ENCODE measurements at places on chromosomes 12 and 14.

GRCh38 chr12:122356192-122356635 lies 66.3 kb downstream of the CLIP1 start:
- H3K36me3 ChIP-seq, result peaks cover 53% of the 10 kb centered on the region
- H3K27me3 ChIP-seq, result no peaks in the 10 kb centered on the region
- H3K27ac ChIP-seq, result no peak overlapping the region
- peak; percentile 32 for DNase-seq

DNA sequence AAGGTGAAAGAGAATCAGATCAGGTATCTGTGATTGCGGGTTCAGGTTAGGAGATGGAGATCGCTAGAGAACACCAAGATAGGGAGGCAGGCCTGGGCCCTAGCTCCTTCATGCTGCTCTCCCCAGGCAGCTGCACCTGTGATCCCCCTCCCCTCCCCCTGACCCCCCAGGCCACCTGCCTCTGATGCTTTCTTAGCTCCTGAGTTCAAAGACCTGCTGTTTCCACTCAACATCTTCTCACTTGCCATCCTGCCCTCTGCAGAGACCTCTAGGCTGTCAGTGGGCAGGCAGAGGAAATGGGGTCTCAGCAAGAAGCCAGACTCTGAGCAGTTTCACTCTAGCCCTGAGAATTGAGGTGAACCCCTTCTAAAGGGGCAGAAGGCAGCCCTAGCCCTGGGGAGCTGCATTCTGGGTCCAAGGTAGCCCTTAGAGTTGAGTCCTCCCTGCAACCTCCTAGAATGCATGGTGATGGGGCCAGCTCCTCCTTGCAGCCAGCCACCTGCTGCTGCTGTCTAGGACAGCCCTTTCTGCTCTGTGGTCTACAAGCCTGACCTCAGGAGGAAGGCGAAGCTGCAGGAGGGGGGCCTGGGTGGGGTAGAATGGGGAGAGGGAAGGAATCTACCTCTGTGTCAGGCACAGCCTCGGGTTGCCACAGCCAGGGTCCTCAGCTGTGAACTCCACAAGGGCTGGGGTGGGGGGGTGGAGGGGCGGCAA lies 6.4 kb upstream of the SLC48A1 start:
- no peak overlapping the region for H3K4me3 ChIP-seq
- no peaks in the 10 kb centered on the region for H3K36me3 ChIP-seq
- peaks cover 8% of the 10 kb centered on the region for H3K4me1 ChIP-seq
- H3K27me3 ChIP-seq, result no peaks in the 10 kb centered on the region
- no peak overlapping the region for H3K27ac ChIP-seq
- no peak for DNase-seq

DNA sequence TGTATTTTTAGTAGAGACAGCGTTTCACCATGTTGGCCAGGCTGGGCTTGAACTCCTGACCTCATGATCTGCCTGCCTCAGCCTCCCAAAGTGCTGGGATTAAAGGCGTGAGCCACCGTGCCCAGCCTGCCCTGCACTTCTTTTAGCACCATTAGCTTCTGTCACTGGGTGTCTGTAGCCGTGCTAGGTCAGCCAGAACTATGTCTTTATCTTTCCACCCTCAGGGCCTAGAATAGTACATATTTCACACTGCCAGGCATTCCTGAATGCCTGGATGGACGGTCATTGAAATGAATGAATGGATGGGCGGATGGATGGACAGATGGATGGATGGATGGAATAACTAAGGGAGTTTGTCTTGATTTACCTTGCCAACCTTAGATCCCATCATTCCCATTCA lies 33.7 kb downstream of the FBXL14 start:
- no peaks in the 10 kb centered on the region for H3K27me3 ChIP-seq
- H3K4me1 ChIP-seq, result no peaks in the 10 kb centered on the region
- H3K4me3 ChIP-seq, result no peak overlapping the region
- no peaks in the 10 kb centered on the region for H3K36me3 ChIP-seq

DNA sequence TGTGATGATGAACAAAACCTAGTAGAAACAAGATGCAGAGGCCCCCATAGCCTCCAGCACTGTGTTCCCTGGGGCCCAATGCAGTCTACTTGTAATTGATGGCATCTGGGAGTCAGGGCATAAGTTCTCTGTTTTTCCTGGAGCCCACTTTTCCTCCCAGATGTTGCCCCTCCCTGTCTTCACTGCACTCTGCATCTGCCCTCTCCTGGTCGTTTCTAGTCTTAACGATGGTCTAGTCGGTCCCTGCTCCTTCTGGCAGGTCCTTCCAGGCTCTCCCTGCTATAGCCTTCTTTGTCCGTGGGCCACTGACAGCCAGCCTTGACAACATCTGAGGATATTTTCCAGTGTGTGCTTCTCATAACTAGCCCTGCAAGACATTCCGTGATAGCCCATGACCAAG lies 208.3 kb downstream of the GXYLT1 start:
- no peak for DNase-seq
- H3K4me1 ChIP-seq, result peaks cover 9% of the 10 kb centered on the region
- H3K4me3 ChIP-seq, result no peak overlapping the region
- peaks cover 22% of the 10 kb centered on the region for H3K27me3 ChIP-seq

DNA sequence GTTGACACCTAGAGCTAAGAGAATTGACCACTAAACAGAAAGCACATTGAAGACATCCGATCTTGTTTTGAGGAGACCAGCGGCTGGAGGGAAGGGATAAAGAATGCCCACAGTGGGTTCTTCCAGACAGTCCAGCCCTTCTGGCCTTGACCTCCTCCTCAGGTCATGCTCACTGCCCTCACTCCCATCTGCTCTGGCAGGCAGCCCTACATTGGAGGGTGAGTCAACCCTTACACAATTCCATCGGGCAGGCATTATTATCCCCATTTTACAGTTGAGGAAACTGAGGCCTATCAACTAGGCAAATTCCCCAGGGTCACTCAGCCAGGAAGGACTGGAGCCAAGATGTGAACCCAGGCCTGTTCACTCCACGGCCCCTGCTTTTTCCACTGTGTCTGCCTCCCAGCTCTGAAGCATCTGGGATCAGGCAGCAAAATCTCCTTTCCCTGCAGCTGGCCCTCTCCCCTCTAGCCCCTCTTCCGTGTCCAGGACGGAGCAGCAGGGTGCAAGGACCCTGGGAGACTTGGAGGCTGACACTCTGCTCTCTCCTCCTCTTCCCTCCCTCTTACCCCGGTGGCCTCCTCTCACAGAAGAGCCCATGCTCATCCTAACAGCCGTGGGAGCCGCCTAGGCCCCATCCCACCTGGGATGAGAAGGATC lies 5.3 kb downstream of the SCNN1A start:
- no peak overlapping the region for H3K4me3 ChIP-seq
- H3K36me3 ChIP-seq, result no peaks in the 10 kb centered on the region
- no peak overlapping the region for H3K27ac ChIP-seq
- no peaks in the 10 kb centered on the region for H3K27me3 ChIP-seq
- no peak for DNase-seq

GRCh38 chr14:50740856-50741255 lies 72.8 kb upstream of the SAV1 start:
- H3K27me3 ChIP-seq, result no peaks in the 10 kb centered on the region
- H3K27ac ChIP-seq, result no peak overlapping the region
- H3K4me1 ChIP-seq, result no peaks in the 10 kb centered on the region
- DNase-seq, result no peak
- H3K36me3 ChIP-seq, result peaks cover 84% of the 10 kb centered on the region

- no peak overlapping the region for H3K27ac ChIP-seq
- DNase-seq, result no peak
- H3K27me3 ChIP-seq, result no peaks in the 10 kb centered on the region
- H3K4me3 ChIP-seq, result no peak overlapping the region
Measured at GRCh38 chr12:88310069-88310468, 168.0 kb downstream of the TMTC3 start.

GRCh38 chr14:22536853-22537338 lies 52.1 kb downstream of the DAD1 start:
- DNase-seq, result peak; percentile 66
- no peaks in the 10 kb centered on the region for H3K27me3 ChIP-seq
- H3K27ac ChIP-seq, result peak overlapping the region; percentile 61
- H3K4me3 ChIP-seq, result peak overlapping the region; percentile 61

- H3K27ac ChIP-seq, result no peak overlapping the region
- H3K4me1 ChIP-seq, result peaks cover 3% of the 10 kb centered on the region
- no peak for DNase-seq
- no peaks in the 10 kb centered on the region for H3K36me3 ChIP-seq
- H3K27me3 ChIP-seq, result no peaks in the 10 kb centered on the region
- no peak overlapping the region for H3K4me3 ChIP-seq
Measured at GRCh38 chr14:97692084-97692483, 894.9 kb downstream of the VRK1 start.

- no peak within 1 kb of the TSS for H3K27ac ChIP-seq
- H3K36me3 ChIP-seq, result no peaks in the 10 kb centered on the region
- DNase-seq, result no peak
- peaks cover 11% of the 10 kb centered on the region for H3K27me3 ChIP-seq
Measured at GRCh38 chr14:63204407-63205043, at the start of gene RHOJ. Gene RHOJ (plus strand): TSS chr14:63204443. CDS start chr14:63204870, 427 bp downstream.

GRCh38 chr14:64654901-64655300 lies 49.3 kb upstream of the PLEKHG3 start:
- no peak overlapping the region for H3K4me3 ChIP-seq
- H3K36me3 ChIP-seq, result no peaks in the 10 kb centered on the region
- H3K4me1 ChIP-seq, result peaks cover 6% of the 10 kb centered on the region

DNA sequence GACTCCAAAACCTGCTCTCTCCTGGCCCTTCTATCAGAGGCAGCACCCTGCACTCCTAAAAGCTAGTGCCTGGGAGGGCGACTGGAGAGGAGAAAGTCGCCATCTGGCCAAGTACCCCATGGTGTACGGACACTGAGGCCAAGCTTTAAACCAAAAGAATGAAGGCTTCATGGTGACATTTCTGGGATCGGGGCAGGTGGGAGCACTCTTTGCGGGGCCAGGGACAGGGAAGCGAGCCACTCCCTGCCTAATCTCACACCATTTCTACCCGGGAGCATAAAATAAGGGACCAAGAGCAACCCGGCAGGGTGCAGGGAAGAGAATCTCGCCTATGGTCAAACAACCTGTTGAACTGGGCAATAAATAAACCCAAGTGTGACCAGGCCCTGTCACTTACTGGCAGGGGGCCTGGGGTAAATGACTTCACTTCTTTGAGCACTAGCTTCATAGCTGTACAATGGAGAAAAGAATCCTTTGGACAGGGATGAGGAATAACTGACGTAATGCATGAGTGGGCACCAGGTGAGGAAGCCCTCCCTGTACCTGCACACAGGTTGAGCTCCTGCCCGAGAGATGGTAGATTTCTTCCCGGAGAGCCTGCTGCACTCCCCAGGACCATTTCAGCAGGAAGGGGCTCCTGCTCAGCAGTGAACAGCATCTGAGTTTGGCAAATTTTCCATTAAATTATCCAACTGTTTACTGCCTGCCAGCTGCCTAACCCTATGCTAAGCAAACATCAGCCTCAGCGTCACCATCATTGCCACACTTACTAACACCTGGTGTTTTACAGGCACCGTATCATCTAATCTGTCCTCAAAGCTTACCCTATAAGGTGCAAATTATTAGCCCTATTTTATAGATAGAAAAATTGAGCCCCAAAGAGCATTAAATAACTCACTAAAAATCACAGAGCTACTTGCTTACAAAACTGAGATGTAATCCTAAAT lies 2.0 kb downstream of the SERPINA1 start:
- H3K4me3 ChIP-seq, result no peak overlapping the region
- no peak overlapping the region for H3K27ac ChIP-seq
- H3K27me3 ChIP-seq, result no peaks in the 10 kb centered on the region
- H3K4me1 ChIP-seq, result peaks cover 12% of the 10 kb centered on the region

- peaks cover 77% of the 10 kb centered on the region for H3K4me1 ChIP-seq
- no peak for DNase-seq
- H3K4me3 ChIP-seq, result no peak overlapping the region
- no peak overlapping the region for H3K27ac ChIP-seq
- no peaks in the 10 kb centered on the region for H3K36me3 ChIP-seq
Measured at GRCh38 chr14:64763085-64763782, 59.0 kb downstream of the PLEKHG3 start.

GRCh38 chr14:75609606-75610475 lies 31.4 kb downstream of the FLVCR2 start:
- no peaks in the 10 kb centered on the region for H3K27me3 ChIP-seq
- no peaks in the 10 kb centered on the region for H3K36me3 ChIP-seq
- H3K27ac ChIP-seq, result no peak overlapping the region
- no peak for DNase-seq

DNA sequence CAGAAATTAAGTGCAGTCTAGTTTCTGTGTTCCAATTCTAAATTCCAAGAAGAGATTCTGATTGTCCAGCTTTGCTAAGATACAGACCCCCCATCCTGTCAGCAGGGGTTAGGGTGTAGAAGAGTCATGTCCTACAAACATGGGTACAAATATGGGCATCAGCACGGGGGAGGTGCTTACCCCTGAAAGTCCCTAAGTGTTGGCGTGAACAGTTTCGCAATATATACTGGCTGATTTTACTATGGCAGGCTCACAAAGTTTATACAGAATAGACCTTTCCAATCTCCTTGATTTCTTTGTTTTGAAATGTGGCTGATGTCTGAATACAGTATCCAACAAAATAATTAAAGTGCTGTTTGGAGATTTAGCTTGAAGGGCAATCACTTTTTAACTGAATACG lies 71.6 kb upstream of the PPM1H start:
- no peak overlapping the region for H3K27ac ChIP-seq
- no peak overlapping the region for H3K4me3 ChIP-seq
- no peaks in the 10 kb centered on the region for H3K27me3 ChIP-seq

GRCh38 chr14:88904864-88905263 lies 80.4 kb downstream of the TTC8 start:
- no peak overlapping the region for H3K27ac ChIP-seq
- no peaks in the 10 kb centered on the region for H3K36me3 ChIP-seq
- DNase-seq, result no peak
- H3K27me3 ChIP-seq, result no peaks in the 10 kb centered on the region

DNA sequence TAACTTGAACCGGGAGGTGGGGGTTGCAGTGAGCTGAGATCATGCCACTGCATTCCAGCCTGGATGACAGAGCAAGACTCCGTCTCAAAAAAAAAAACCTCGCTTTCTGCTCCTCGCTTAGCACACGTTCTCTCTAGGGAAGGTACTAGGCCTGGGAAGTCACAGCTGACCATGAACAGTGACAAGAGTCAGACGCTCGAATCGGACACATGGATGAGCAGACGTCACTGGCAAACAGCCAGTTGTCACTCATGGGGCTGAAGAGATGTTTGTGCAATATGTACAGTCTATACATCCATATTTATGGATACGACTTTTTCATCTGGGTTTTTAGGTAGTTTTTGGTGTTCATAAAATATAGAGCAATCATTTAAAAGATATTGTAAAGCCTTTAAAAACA lies 19.4 kb downstream of the TCHP start:
- H3K4me3 ChIP-seq, result no peak overlapping the region
- no peaks in the 10 kb centered on the region for H3K4me1 ChIP-seq
- no peak overlapping the region for H3K27ac ChIP-seq

DNA sequence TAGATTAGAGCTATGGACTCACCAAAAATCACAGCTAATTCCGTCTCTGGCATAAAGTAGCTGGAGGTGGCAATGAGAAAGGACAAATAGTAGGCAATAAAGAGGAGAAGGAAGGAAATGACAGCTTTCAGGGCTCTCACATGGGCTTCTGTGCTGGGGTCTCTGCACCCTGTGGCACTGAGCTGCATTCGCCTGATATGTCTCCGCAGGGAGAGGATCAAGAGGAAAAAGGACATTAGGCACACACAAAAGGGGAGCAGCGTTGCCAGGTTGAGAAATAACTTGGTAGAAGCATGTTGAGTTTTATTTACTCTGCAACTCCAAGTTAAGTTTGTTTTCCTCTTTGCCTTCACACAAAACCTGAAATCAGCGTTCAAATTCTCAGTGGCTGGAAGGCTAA lies 686 bp downstream of the TAS2R7 start:
- H3K27me3 ChIP-seq, result no peaks in the 10 kb centered on the region
- H3K4me1 ChIP-seq, result no peaks in the 10 kb centered on the region
- no peak for DNase-seq
- H3K4me3 ChIP-seq, result no peak overlapping the region
- H3K27ac ChIP-seq, result no peak overlapping the region

Data from CD4-positive, alpha-beta T cell (primary cell).